ENCODE measurements at places on chromosomes 6 and 20.

- no peak overlapping the region for H3K27ac ChIP-seq
- H3K27me3 ChIP-seq, result no peaks in the 10 kb centered on the region
- no peaks in the 10 kb centered on the region for H3K4me1 ChIP-seq
- H3K4me3 ChIP-seq, result no peak overlapping the region
- no peak for DNase-seq
Observed at GRCh38 chr6:159311618-159312017, 142.4 kb downstream of the FNDC1 start.

- no peak overlapping the region for H3K27ac ChIP-seq
- peaks cover 68% of the 10 kb centered on the region for H3K36me3 ChIP-seq
- DNase-seq, result no peak
- H3K4me3 ChIP-seq, result no peak overlapping the region
- H3K27me3 ChIP-seq, result no peaks in the 10 kb centered on the region
- peaks cover 74% of the 10 kb centered on the region for H3K4me1 ChIP-seq
Observed at GRCh38 chr6:24945054-24945453, 9.3 kb upstream of the RIPOR2 start.

GRCh38 chr6:47743744-47744143 lies 38.1 kb upstream of the OPN5 start:
- no peaks in the 10 kb centered on the region for H3K4me1 ChIP-seq
- no peak overlapping the region for H3K4me3 ChIP-seq
- no peak overlapping the region for H3K27ac ChIP-seq
- DNase-seq, result no peak

- no peaks in the 10 kb centered on the region for H3K27me3 ChIP-seq
- peak; percentile 62 for DNase-seq
- H3K4me1 ChIP-seq, result peaks cover 92% of the 10 kb centered on the region
- peaks cover 72% of the 10 kb centered on the region for H3K36me3 ChIP-seq
- H3K27ac ChIP-seq, result peak overlapping the region; percentile 92
- peak overlapping the region; percentile 90 for H3K4me3 ChIP-seq
Observed at GRCh38 chr6:31659649-31660380, 763 bp downstream of the C6orf47 start.

DNA sequence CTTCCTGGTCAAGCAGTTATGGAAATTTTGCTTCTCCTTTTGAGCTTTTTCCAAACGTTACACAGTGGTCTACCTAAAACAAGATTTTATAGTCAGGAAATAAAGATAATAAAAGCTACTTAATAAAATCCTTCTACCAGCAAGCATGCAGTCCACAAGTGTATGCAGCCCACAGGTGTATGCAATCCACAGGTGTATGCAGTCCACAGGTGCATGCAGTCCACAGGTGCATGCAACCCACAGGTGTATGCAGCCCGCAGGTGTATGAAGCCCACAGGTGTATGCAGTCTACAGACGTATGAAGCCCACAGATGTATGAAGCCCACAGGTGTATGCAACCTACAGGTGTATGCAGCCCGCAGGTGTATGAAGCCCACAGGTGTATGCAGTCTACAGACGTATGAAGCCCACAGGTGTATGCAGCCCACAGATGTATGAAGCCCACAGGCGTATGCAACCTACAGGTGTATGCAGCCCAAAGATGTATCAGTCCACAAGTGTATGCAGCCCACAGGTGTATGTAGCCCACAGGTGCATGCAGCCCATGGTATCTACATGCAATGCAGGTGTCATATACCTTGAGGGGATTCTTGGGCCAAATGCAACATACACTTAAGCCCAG lies 26.4 kb upstream of the OCSTAMP start:
- H3K4me3 ChIP-seq, result no peak overlapping the region
- H3K27ac ChIP-seq, result no peak overlapping the region

GRCh38 chr20:49916146-49917002 lies 1.0 kb upstream of the SPATA2 start:
- H3K4me3 ChIP-seq, result peak overlapping the region; percentile 96
- H3K4me1 ChIP-seq, result peaks cover 32% of the 10 kb centered on the region
- DNase-seq, result no peak
- H3K36me3 ChIP-seq, result no peaks in the 10 kb centered on the region
- peaks cover 4% of the 10 kb centered on the region for H3K27me3 ChIP-seq

- no peak for DNase-seq
- peaks cover 2% of the 10 kb centered on the region for H3K36me3 ChIP-seq
- H3K4me1 ChIP-seq, result peaks cover 29% of the 10 kb centered on the region
- H3K4me3 ChIP-seq, result no peak overlapping the region
Observed at GRCh38 chr20:4978050-4978918, 23.0 kb downstream of the SLC23A2 start.

DNA sequence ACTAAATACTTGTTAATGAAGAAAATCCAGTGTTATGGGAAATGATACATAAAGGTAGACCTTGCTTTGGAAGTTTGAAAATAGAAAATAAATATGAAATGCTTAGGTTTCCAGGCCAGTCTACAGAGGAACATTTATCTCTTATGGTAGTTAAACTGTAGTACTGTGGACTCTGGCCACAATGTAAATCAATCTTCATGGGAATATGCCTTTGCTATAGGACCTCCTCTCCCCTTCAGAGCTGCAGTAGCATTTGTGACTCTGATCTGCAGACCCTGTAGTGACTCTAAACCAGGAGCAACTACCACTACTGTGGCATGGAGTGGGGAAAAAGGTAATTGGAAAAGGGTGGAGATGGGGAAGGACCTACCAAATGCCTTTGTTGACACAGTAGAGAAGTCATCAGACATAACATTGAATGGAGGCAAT lies 4.5 kb downstream of the HSPA1A start:
- DNase-seq, result no peak
- H3K4me3 ChIP-seq, result peak overlapping the region; percentile 51
- H3K36me3 ChIP-seq, result peaks cover 18% of the 10 kb centered on the region
- H3K27me3 ChIP-seq, result no peaks in the 10 kb centered on the region
- peak overlapping the region; percentile 87 for H3K27ac ChIP-seq

- DNase-seq, result no peak
- H3K4me1 ChIP-seq, result no peaks in the 10 kb centered on the region
- H3K4me3 ChIP-seq, result no peak overlapping the region
Observed at GRCh38 chr6:162026031-162026430, 701.5 kb downstream of the PRKN start.

- no peaks in the 10 kb centered on the region for H3K36me3 ChIP-seq
- no peaks in the 10 kb centered on the region for H3K4me1 ChIP-seq
- DNase-seq, result no peak
- no peak overlapping the region for H3K4me3 ChIP-seq
Observed at GRCh38 chr6:133343220-133343619, 102.1 kb downstream of the EYA4 start.

DNA sequence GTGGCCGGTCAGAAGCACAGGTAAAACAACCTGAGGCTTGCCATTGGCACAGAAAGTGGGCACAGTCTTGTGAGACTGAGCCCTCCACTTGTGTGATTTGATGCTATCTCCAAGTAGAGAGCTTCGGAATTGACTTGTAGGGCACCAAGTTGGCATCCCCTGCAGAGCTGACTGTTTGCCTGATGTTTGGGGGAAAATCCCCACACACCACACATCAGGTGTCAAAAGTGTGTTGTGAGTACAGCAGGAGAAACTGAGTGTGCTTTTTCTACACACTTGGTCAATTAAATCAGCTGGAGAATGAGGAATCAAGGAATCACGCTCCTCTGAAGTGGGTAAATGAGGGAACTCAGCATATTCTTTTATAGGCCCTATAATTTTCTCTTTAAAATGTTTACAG lies 989 bp downstream of the SERINC3 start:
- H3K36me3 ChIP-seq, result peaks cover 26% of the 10 kb centered on the region
- peaks cover 7% of the 10 kb centered on the region for H3K27me3 ChIP-seq
- DNase-seq, result no peak
- peaks cover 52% of the 10 kb centered on the region for H3K4me1 ChIP-seq
- peak overlapping the region; percentile 72 for H3K4me3 ChIP-seq

DNA sequence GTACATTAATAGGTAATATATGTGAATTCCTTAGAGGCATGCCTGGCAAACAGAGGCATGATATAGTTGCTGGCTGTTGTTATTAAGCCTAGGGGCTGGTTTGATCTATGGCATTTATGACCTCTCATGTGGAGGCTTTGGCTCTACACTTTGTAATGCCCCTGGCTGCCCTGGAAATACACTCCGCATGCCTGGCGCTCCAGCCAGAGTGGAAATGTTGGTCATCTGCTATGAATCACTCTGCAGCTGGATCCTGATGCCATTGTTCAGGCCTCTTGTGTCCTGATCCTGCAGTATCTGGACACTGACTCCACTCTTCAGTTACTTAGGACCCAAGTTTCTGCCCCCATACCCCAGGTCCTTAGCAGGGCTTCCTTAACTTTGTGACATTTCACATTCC lies 200.5 kb upstream of the PCSK2 start:
- H3K27me3 ChIP-seq, result no peaks in the 10 kb centered on the region
- DNase-seq, result no peak
- no peak overlapping the region for H3K4me3 ChIP-seq
- no peaks in the 10 kb centered on the region for H3K4me1 ChIP-seq
- no peak overlapping the region for H3K27ac ChIP-seq

- DNase-seq, result peak; percentile 47
- peaks cover 26% of the 10 kb centered on the region for H3K27me3 ChIP-seq
- H3K36me3 ChIP-seq, result no peaks in the 10 kb centered on the region
- no peaks in the 10 kb centered on the region for H3K4me1 ChIP-seq
- H3K4me3 ChIP-seq, result no peak overlapping the region
Observed at GRCh38 chr6:41167173-41167963, 4.5 kb upstream of the TREM2 start.

- H3K36me3 ChIP-seq, result no peaks in the 10 kb centered on the region
- no peak overlapping the region for H3K4me3 ChIP-seq
- no peak for DNase-seq
- peaks cover 8% of the 10 kb centered on the region for H3K4me1 ChIP-seq
- H3K27me3 ChIP-seq, result peaks cover 14% of the 10 kb centered on the region
Observed at GRCh38 chr6:75499640-75500039, 6.0 kb upstream of the FILIP1 start.

DNA sequence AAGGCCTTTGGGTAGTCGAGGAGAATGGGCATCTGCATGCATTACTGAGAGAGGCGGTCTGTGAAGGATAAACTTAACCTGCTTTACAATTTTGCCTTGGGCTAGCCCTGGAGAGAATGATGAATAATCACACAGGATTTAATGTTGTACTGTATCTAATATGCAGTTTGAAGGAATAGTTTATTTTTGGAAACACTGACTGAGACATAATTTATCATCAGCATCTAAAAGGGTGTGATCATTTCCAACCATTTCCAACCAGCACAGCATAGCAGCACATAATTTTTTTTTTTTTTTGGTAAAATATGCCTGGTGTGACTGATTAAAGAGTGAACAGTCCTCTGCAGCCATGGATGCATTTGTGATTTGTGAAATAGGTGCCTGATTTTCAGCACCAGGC lies 519.5 kb downstream of the PHF3 start:
- no peak overlapping the region for H3K4me3 ChIP-seq
- no peak for DNase-seq
- H3K27ac ChIP-seq, result no peak overlapping the region
- H3K36me3 ChIP-seq, result no peaks in the 10 kb centered on the region
- H3K27me3 ChIP-seq, result no peaks in the 10 kb centered on the region

GRCh38 chr6:169087443-169088041 lies 166.1 kb downstream of the THBS2 start:
- no peak overlapping the region for H3K4me3 ChIP-seq
- H3K4me1 ChIP-seq, result no peaks in the 10 kb centered on the region
- H3K27me3 ChIP-seq, result no peaks in the 10 kb centered on the region
- H3K36me3 ChIP-seq, result no peaks in the 10 kb centered on the region
- no peak for DNase-seq

DNA sequence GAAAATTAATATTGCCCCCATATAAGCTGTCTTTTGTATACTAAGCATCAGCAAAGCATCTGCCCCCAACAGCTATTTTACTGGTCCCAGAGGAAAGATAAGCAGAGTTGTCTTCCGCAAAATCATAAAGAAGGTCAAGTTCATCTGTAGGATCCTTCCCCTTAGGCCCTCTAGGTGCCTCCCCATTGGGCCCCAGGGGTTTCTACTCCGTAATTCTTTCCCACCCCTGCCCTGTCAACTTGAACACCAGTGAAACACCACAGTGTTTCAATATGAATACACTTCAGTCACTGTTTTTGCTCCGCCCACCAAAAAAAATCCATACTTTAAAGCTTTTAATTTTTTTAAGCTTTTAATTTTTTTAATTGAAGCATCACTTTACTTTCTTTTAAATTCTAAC lies 159.2 kb downstream of the ATXN1 start:
- no peak overlapping the region for H3K4me3 ChIP-seq
- no peak for DNase-seq
- no peaks in the 10 kb centered on the region for H3K27me3 ChIP-seq
- H3K4me1 ChIP-seq, result peaks cover 31% of the 10 kb centered on the region
- peaks cover 15% of the 10 kb centered on the region for H3K36me3 ChIP-seq
- no peak overlapping the region for H3K27ac ChIP-seq

DNA sequence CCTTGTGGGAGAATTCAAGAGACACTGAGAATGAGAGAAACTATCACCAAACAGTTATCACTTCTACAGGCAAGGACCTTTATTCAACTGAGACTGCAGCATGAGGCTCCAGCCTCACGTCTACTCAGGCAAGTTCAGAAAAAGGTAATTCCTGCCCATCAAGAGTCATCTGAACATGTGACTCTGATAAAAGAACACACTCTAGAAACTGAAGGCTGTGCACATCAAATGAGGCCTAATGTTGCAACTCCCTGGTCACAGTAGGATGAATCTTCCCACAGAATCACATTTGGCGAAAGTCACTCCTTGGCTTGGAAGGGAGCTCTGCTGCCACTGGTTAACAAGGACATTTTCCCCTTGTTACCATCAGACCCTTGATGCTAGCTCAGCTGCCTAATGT lies 71.2 kb upstream of the EMILIN3 start:
- no peak overlapping the region for H3K27ac ChIP-seq
- no peaks in the 10 kb centered on the region for H3K27me3 ChIP-seq
- H3K4me1 ChIP-seq, result peaks cover 43% of the 10 kb centered on the region

- H3K36me3 ChIP-seq, result no peaks in the 10 kb centered on the region
- peaks cover 4% of the 10 kb centered on the region for H3K27me3 ChIP-seq
- no peak overlapping the region for H3K27ac ChIP-seq
- DNase-seq, result no peak
- no peaks in the 10 kb centered on the region for H3K4me1 ChIP-seq
- no peak overlapping the region for H3K4me3 ChIP-seq
Observed at GRCh38 chr6:87897013-87897412, 150.6 kb upstream of the SPACA1 start.

DNA sequence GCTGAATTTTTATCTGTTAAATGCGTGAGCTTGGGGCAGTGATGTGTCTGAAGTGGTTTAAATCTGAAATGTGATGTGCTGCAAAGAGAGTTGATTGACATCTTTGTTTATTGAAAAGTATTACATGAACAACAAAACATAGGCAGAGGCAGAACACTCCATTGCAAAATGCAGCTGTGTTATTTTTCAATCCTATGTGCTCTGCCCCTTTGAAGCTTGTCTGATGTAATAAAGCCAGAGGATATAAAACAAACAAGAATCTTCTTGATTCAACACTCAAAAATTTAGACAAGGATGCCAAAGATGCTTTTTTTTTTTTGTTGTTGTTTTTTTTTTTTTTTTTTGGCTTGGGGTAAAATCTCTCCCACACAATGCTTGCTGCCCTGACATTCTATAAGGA lies 482.4 kb upstream of the MMS22L start:
- DNase-seq, result no peak
- H3K4me1 ChIP-seq, result no peaks in the 10 kb centered on the region
- H3K27ac ChIP-seq, result no peak overlapping the region
- H3K4me3 ChIP-seq, result no peak overlapping the region
- H3K36me3 ChIP-seq, result no peaks in the 10 kb centered on the region
- H3K27me3 ChIP-seq, result no peaks in the 10 kb centered on the region

Measured in activated naive CD4-positive, alpha-beta T cell treated with anti-CD3 and anti-CD28 coated beads, Interleukin-2, amount 10 ng/mL, durations not matched to agents 7 days and 5 days (primary cell).